ENCODE measurements at places on chromosomes 6 and 20.

GRCh38 chr6:130482645-130483390 lies 117.0 kb downstream of the TMEM200A start:
- no peak for DNase-seq

GRCh38 chr6:53306819-53307347 lies 41.9 kb downstream of the ELOVL5 start:
- no peak for DNase-seq

GRCh38 chr6:75852721-75853120 lies 103.7 kb downstream of the MYO6 start:
- no peak for DNase-seq

DNA sequence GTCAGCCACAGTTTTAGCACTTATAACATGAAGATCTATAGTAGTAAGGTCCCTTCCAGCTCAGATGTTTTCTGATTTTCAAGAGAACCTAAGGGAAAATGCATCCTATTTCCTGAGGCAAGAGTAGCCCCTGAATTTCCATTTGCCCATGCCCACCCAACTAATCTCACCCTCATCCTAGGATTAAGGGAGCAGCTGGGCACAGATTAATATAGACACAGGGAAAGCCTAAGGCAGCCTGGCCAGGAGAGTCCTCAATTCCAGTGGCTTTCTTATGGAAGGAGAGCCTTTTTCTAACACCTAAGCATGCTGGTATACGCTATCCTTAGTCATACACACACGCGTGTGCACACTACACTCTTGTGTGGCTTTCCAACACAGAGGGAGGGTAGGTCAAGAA lies 1.5 kb downstream of the APOBEC2 start:
- no peak for DNase-seq

- DNase-seq, result no peak
These were observed 59.9 kb upstream of the SOX4 start for GRCh38 chr6:21533678-21534077.

DNA sequence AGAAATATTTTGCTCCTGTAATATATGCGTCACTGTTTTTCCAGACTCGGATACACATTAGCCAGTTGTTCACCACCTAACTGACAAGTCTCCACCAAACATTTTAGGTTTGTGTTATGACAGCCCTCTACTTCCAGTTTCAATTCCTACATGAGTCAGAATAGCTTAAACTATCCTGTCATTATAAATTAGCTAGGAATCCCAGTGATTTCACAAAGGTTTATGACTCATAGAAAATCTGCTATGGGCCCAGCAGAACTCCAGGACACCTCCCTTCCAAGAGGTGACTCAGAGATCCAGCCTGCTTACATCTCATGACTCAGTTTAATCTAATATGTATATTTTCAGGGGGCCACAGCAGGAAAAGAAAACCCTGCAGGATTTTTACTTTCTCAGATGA lies 17.4 kb upstream of the PLCB4 start:
- DNase-seq, result no peak

DNA sequence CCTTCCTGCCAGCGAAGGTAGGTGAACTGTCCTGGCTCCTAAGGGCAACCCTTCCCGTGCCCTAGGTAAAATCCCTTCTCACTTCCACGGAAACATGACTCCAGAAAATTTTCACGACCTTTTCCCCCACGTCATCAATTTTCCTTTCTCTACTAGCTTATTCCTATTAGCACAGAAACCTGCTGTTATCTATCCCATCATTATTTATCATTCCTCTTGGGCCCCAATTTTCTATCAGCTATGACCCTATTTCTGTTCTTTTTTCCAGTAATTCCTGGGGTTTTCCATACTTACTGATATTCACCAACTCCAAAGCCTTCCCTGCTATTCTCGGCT lies 23.8 kb upstream of the GCM1 start:
- DNase-seq, result no peak

DNA sequence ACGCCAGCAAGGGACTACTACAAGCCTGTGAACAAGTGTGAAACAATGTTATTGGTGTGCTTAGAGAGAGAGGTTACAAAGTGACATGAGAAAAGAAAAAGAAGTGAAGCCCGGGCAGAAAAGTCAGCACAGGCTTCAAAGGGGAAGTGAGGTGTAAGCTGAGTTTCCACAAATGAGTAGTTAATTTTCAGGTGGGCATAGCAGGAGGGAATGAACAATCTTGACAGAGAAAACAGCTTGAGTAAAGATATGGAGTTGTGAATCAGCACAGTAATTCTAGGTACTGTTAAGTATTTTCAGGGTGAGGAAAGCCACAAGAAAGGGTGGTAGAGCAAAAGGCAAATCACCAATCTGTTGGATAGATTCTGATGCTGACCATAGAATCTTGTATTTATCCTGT lies 4.3 kb downstream of the KCNQ5 start:
- no peak for DNase-seq
